ENCODE measurements at places on chromosomes 12 and 14.
A peak's percentile ranks its signal among the peaks of the same experiment; 100 is the strongest.

DNA sequence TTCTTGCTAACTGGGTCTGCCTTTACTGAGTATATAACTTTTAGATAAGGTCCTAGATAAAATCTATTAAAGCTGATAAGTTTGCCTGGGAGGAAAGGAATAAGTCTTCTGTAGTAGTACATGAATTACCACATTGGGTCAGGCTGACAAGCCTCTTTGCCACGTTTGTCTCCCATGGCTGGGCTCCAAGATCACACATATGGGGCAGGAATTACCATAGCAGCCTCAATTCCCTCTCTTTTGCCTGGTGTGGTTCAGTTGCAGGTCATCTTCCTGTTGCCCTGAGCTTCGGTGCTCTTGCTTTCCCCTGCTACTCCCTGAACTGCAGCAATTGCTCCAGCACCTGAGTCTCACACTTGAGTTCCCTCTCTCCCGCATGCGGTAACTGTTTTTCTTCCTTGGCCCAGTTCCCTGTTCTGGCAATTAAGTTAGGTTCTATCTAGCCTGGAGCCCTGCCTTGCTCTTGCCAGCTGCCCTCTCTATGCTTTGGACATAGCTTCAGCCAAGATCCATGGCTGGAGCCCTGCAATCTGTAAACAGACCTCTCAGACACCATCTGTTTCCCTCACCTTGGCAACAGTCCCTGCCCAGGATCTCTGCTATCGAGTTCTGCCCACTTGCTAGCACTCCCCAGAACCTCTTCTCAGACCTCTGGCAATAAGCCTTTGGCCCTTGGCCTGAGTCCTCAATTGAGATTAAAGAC lies 5.8 kb upstream of the GLT8D2 start:
- peak; percentile 56 for DNase-seq

DNA sequence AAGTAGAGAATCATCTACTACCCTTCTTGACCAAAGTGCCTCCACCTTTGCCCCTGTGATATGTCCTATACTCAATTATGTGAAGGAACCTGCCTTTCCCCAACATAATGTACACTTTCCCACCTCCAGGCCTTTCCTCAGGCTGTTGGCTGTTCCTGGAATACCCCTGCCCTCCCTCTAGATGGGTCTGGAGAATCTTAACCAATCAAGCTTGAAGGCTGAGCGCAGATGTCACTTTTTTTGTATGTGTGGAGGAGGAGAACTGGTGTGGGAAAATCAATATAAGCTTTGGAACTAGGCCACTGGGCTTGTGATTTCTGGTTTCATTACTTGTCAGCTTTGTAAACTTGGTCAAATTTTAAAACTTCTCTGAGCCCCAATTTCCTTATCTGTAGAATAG lies 4.7 kb downstream of the BMAL2 start:
- DNase-seq, result no peak

- no peak for DNase-seq
These were observed 33.6 kb upstream of the CRY1 start for GRCh38 chr12:107126796-107127481.

DNA sequence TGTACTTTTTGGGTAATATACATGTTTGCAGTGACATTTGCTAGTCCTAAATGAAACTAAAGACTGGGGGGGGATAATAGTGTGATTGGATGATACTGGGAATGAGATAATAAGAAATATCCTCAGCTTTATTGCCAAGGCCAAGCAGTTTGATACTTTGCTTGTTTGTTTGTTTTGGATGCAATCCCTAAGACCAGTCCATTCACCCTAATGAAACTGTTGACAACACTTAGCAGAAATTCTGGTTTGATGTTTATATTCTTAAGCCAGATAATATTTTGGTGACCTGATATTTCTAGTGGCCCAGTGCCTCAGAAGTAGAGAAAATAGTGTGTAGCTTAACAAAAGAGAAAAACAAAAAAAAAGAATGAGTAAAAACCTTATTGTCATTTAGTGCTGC lies 1.8 kb downstream of the PHC1 start:
- DNase-seq, result no peak

GRCh38 chr12:78037707-78038106 lies 207.0 kb downstream of the NAV3 start:
- no peak for DNase-seq
